ENCODE measurements at places on chromosomes 5 and 9.
A peak's percentile ranks its signal among the peaks of the same experiment; 100 is the strongest.

- no peak for DNase-seq
Observed at GRCh38 chr5:126591549-126591948, 3.5 kb downstream of the ALDH7A1 start.

- no peak for DNase-seq
Observed at GRCh38 chr9:4289411-4290326, 10.2 kb downstream of the GLIS3 start.

- no peak for DNase-seq
Observed at GRCh38 chr9:31715250-31715649, 669.2 kb upstream of the ACO1 start.

GRCh38 chr9:126907058-126907457 is 7.5 kb upstream of the RALGPS1 start:
- no peak for DNase-seq

GRCh38 chr9:36401897-36402480 is 1.9 kb upstream of the RNF38 start:
- no peak for DNase-seq

- DNase-seq: no peak
Observed at GRCh38 chr5:73834693-73835092, 208.7 kb downstream of the ARHGEF28 start.

DNA sequence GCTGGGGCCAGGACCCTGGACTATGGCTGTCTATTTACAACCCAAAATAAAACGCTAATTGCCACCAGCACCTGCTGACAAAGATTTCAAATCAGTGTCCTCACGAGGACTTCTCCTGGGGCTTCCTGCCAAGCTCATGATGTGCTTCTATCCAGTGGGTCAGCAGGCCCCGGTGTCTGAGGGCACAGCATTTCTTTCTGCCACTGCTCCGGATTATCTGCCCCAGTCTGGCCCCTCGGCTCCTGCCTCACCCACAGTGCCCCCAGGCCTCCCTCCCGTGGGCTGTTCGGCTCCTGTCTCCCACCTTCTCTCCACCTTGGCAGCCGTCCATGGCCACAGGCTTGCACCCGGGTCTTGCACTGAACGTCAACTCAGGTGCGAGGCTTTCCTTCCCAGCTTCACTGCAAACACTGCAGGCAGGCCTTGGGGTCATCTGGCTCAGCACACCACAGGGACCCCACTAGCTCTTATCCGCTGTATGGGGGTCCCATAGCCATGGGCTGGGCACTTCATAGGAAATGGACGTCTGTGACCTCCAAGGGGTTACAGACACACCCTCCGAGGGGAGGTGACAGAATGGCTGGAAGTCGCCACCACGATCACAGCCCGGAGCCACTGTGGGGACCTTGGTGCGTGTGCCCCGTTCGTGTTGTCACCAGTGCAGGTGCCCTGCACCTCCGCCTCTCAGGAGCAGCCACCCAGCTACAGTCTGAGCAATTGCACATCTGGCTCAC is 43.8 kb upstream of the FCN1 start:
- no peak for DNase-seq

DNA sequence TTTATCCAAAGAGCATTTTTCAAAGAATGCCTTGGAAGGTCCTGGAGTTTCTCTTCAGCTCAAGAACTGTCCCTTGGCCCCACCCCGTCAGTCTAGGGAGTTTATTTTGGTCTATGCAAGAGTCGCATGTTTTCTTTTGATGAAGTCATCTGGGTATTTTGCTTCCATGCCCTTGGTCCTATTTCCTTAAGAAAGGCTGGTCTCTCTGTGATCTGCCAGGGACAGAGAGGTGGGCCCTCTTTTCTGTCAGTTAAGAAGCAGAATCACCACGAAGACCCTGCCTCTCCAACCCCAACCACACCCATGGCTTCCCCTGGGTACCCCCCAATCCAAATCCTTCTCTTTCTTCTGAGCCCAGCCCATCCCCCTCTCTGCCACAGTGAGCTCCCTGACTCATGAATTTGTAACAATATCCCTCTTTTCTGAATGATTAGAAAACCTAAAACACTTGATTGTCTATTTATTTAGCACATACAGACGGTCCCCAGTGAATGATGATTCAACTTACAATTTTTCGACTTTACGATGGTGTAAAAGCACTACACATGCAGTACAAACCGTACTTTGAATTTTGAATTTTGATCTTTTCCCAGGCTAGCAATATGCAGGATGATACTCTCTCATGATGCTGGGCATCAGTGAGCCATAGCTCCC is 163.5 kb upstream of the ADRA1B start:
- no peak for DNase-seq

- DNase-seq: no peak
Observed at GRCh38 chr5:83856881-83857280, 136.2 kb upstream of the HAPLN1 start.

- DNase-seq: peak; percentile 56
Observed at GRCh38 chr5:172450861-172451695, 3.2 kb downstream of the SH3PXD2B start.

DNA sequence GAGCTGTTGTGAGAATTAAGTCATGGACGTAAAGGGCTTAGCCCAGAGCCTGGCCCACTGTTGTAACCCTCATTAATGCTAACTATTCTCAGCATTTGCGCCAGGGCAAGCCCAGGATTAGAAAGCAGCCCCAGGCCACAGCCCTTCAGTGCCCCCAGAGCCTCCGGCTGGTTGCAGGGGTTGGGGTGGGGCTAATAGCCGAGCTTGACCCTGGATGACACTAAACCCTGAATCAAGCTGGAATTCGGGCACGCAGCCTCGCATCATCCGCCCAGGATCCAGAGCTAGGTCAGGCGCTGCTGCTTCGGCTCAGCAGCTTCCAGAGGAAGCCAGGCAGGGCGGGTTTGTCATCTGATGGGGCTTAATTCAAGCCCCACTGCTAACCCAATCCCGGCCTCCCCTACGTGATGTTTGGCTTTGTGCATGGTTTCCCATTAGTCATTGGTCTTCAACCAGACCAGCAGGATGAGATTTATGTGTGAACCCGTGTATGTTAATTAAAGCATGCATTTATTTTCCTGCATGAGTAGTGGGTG is 1.2 kb upstream of the MEGF9 start:
- DNase-seq: peak; percentile 57

GRCh38 chr5:642481-642880 is 30.3 kb downstream of the CEP72 start:
- no peak for DNase-seq

- DNase-seq: no peak
Observed at GRCh38 chr9:99835142-99835541, 13.5 kb downstream of the NR4A3 start.

- no peak for DNase-seq
Observed at GRCh38 chr5:112480501-112480900, 61.4 kb upstream of the EPB41L4A start.

DNA sequence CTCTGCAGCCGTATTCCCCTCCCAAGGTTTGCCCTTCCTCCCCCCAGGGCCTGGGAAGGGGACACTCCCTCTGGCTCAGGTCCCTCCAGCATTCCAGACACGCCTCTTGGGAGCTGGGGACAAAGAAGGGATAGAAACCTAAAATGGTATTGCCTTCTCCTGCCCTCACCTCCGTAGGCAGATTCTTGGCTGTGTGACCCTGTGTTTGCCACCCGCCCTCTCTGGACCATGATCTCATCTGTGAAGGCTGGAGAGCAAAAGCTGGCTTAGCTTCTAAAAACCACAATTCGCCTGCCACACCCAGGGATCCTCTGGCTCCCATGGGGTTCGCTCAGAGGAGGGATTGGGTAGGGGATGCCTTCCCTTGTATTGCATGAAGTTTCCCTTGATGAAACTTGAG is 7.7 kb downstream of the AQP3 start:
- no peak for DNase-seq

GRCh38 chr5:163489745-163490075 is 15.7 kb upstream of the MAT2B start:
- DNase-seq: no peak

DNA sequence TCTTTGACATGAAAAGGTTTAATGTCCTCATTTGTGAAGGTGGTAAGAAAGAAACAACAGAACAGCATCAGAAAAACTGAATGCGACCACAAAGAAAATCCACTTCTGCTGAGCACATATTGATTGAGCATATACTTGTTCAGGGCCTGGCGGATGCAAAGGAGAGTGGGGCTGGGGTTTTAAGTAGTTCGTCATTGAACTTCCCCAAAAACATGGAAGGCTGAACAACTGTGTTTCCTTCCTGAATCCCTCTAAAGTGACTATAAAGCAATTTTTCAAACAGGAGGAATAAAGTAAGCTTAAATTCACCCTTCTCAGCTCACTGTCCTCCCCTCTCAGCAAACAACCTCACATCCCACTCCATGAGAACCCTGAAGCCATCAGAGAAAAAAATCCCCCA is 262.9 kb downstream of the AGTPBP1 start:
- no peak for DNase-seq

- peak; percentile 43 for DNase-seq
Observed at GRCh38 chr5:132491368-132492364, 1.1 kb upstream of the IRF1 start.

DNA sequence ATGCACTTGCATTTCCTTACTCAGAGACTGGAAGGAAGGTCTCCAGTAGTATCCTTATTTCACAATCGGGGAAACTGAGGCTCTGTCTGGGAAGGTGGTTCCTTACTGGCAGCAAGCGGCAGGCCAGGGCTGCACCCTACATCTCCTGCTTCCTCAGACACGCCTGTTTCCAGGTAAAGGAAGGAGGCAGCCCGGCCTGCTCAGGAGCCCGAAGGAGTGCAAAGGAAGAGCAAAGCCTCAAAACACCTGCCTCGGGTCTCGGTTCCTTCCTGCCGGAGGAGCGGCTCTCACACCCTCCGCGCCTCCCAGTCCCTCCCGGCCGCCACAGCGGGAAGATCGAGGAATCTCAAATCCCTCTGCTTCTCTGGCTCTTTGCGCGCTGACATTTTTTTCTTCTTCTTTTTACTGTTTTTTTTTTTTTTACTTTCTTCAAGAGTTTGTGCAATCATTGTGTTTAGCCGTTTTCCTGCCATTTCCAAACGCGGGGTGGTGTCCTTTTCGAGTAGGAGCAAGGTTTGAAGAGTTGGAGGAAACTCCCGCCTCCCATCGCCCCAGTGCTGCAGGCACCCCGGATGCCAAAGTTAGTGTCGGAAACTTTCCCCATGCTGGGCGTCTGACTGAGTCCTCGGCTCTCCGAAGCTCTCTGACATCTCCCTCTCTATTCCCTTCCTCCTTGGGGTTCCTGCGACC is 1.0 kb downstream of the GGTA1 start:
- peak; percentile 25 for DNase-seq

DNA sequence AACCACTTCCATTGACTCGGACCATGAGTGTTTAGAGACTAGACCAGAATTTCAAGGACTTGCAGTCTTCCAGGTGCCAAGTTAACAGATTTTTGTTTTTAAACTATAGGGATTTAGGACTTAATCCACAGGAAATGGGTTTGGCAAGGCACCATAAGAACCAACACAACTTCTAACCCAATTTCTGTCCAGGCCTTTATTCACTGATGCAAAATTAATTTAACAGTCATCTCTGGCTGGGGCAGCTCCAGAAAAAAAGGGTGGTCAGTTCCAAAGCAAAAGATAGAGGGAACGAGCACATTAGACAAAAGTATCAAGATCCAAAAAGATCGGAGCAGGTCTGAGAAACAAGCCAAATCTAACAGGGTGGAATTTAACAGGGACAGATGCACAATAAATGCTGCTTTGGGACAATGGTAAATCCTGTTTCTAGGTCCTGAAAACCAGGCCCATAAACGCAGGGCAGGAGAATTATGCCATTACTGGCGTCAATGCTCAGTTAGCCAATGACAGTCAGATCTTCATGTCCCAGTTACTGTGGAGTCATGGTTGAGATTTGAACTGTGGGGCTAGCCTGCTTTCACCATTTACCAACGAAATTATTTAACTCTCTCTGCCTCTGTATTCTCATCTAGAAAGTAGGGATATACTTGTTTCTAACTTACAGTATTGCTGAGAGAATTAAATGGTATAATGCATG is 590.8 kb upstream of the BRINP1 start:
- no peak for DNase-seq

- no peak for DNase-seq
Observed at GRCh38 chr9:16515207-16515606, 355.3 kb downstream of the BNC2 start.

GRCh38 chr5:158699298-158699880 is 400.3 kb downstream of the EBF1 start:
- DNase-seq: no peak

- DNase-seq: no peak
Observed at GRCh38 chr5:39362646-39363045, 1.6 kb downstream of the C9 start.

GRCh38 chr5:39998518-39998917 is 573.7 kb upstream of the DAB2 start:
- no peak for DNase-seq

GRCh38 chr5:116521173-116521872 is 53.3 kb downstream of the SEMA6A start:
- DNase-seq: no peak

DNA sequence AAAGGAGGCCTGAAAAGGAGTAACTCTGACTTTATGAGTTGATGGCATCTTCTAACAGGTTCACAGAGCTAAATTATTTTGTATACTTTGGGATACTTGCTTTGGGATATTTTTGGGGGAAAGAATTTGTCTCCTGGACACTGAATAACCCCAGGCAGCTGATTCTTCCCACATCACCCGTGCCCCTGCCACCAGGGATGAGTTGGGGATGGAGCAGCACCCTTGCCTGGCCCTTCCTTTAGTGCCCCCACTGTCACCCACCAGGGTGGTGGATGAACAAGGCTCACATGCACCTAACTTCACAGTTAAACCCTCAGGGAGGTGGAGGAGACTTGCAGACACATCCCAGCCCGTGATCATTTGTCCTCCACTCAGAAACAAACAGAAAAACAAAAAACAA is 2.3 kb upstream of the ADAMTS2 start:
- no peak for DNase-seq

DNA sequence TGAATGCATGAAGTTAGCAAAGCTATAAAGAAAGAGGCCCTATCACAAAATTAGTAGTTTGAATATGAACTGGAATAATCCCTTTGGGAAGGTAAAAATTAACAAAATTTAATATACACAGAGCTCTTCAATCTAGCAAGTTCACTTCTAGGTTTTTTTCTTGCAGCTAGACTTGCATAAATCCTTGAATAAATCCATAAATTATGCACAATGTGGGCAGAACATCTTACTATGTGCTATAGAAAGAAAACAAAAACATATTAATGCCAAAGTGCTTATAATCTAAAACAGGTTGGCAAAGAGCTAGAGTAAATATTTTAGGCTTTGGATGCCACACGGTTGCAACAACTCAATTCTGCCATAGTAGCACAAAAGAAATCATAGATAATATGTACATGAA is 138.5 kb upstream of the FREM1 start:
- no peak for DNase-seq

DNA sequence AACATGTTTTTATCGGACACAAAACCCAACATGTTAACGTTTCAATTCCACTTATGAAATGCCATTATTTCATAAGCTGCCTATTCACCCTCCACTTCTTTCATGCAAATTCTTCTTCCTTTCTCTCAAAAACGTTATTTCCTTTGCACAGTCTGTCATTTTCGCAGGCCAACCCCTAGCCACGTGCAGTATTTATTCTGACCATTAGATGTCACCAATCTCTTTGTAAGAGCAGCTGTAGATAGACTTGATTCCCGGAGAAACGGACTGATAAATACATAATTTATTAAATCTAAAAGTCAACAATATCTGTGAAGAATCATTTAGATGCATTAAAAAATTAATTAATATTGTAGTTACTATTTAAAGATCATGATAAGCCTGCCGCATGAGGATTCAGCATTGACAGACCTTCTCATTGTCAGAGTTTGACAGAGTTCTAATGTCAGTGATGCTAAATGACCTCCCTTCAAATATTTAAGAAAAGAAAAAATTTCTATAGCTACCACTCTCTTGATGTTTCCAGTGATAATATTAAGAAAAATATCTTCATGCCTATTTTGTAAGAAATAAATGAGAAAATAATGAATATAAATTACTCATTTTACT is 933.6 kb downstream of the CDH12 start:
- no peak for DNase-seq

Data from pancreas (tissue), 10 donors.